CD4-positive, alpha-beta T cell (primary cell): ENCODE measurements at places on chromosomes 2 and 18. TPM values are rescaled to one million over a fixed set of nuclear protein-coding genes. Genes with fewer than 3 reads are reported as not detected.
A peak's percentile ranks its signal among the peaks of the same experiment; 100 is the strongest.

- H3K4me1 ChIP-seq: no peaks in the 10 kb centered on the region
- no peak for DNase-seq
- no peak overlapping the region for H3K27ac ChIP-seq
- no peak overlapping the region for H3K4me3 ChIP-seq
Measured at GRCh38 chr2:21779786-21780185, 656.0 kb downstream of the TDRD15 start.

Gene CCDC141
- total RNA-seq: 30.6 TPM

Gene WNT6
- not detected for total RNA-seq

DNA sequence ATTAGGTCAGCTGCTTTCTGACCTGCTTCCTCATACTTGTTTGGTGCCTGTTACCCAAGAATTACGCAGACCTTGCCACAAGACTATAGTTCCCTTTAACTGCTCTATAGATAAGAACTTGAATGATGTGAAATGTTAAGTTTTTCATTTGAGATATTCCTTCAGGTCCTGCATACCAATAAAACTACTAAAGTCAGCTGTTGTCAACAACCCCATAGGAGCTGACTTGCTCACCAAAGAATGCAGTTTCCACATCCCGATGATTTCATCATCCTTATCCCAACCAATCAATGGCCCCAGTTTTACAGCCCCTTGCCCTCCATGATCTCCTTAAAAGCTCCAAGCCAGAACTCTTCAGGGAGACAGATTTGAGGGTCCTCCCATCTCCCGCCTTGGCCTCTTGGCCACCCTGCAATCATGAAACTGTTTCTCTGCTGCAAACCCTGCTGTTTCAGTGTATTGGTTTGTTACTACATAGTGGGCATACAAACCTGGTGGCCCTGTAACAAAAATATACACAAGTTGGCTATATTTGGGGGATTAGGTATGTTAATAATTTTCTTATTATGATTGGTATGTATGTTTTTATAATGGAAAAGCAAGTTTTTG is 396.3 kb upstream of the CHST9 start:
- DNase-seq: no peak
- no peaks in the 10 kb centered on the region for H3K4me1 ChIP-seq
- no peak overlapping the region for H3K27ac ChIP-seq
- no peaks in the 10 kb centered on the region for H3K27me3 ChIP-seq

GRCh38 chr2:240405684-240406313 is 29.7 kb upstream of the GPC1 start:
- H3K4me3 ChIP-seq: no peak overlapping the region
- H3K36me3 ChIP-seq: no peaks in the 10 kb centered on the region
- H3K27ac ChIP-seq: no peak overlapping the region
- DNase-seq: no peak

GRCh38 chr2:231621051-231621879 is 28.6 kb downstream of the TEX44 start:
- H3K4me1 ChIP-seq: no peaks in the 10 kb centered on the region
- H3K4me3 ChIP-seq: no peak overlapping the region
- H3K27me3 ChIP-seq: no peaks in the 10 kb centered on the region

DNA sequence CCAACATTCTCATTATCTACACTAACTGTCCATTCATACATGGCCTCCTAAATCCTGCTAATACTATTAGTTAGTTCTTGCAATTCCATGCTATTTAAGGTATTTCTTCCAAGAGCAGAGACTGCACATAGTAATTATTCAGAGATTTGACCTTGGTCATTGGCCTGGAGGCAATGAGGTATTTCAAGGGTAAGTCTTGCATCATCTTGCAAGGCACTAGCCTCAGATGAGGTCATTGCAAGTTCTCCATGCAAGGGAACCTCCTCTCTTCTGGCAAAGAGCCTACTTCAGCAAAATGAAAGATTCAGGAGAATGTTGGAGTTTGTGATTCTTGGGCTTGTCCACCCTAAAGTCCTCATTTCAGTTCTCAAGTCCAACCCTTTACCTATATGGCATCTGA is 48.5 kb upstream of the IKZF2 start:
- H3K27ac ChIP-seq: no peak overlapping the region
- H3K4me3 ChIP-seq: no peak overlapping the region
- no peaks in the 10 kb centered on the region for H3K36me3 ChIP-seq
- H3K27me3 ChIP-seq: no peaks in the 10 kb centered on the region

DNA sequence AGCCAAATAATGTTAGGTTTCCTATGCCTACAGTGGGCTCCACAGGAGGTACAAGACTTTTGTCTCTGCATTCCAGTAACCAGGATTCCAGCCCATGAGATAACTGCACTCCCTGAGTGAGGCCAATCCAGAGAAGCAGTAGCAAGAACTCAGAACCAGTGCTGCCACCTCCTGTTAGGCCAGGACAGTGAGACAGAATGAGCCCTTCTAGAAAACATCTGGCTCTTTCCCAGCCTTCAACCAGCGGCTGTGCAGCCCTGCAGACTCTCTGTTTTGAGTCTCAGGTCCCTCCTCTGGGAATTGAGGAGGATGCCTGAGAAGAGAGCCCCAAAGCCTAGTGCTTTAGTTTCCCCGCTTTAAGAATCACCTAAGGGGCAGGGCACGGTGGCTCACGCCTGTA is 44.2 kb downstream of the ARID5A start:
- no peaks in the 10 kb centered on the region for H3K36me3 ChIP-seq
- H3K27ac ChIP-seq: no peak overlapping the region
- H3K27me3 ChIP-seq: no peaks in the 10 kb centered on the region
- no peaks in the 10 kb centered on the region for H3K4me1 ChIP-seq
- H3K4me3 ChIP-seq: no peak overlapping the region

- H3K4me3 ChIP-seq: no peak overlapping the region
- H3K27ac ChIP-seq: no peak overlapping the region
- H3K27me3 ChIP-seq: no peaks in the 10 kb centered on the region
Measured at GRCh38 chr2:223890721-223891120, 53.3 kb upstream of the AP1S3 start.

- no peak for DNase-seq
- no peak overlapping the region for H3K4me3 ChIP-seq
- H3K27ac ChIP-seq: no peak overlapping the region
Measured at GRCh38 chr18:59267503-59268126, 5.6 kb downstream of the RAX start.

- no peak for DNase-seq
- H3K27me3 ChIP-seq: no peaks in the 10 kb centered on the region
- H3K4me1 ChIP-seq: no peaks in the 10 kb centered on the region
- no peaks in the 10 kb centered on the region for H3K36me3 ChIP-seq
- H3K4me3 ChIP-seq: no peak overlapping the region
- no peak overlapping the region for H3K27ac ChIP-seq
Measured at GRCh38 chr18:62919109-62919838, 203.9 kb downstream of the PHLPP1 start.

Gene PLB1
- total RNA-seq: 1.3 TPM

- no peaks in the 10 kb centered on the region for H3K27me3 ChIP-seq
- no peaks in the 10 kb centered on the region for H3K4me1 ChIP-seq
- DNase-seq: peak; percentile 20
- H3K27ac ChIP-seq: no peak overlapping the region
- H3K4me3 ChIP-seq: no peak overlapping the region
- no peaks in the 10 kb centered on the region for H3K36me3 ChIP-seq
Measured at GRCh38 chr2:207692206-207693065, 19.0 kb upstream of the CCNYL1 start.

Gene STAT4
- 77.1 TPM for total RNA-seq

- H3K4me1 ChIP-seq: no peaks in the 10 kb centered on the region
- no peak overlapping the region for H3K4me3 ChIP-seq
- H3K36me3 ChIP-seq: no peaks in the 10 kb centered on the region
- no peak for DNase-seq
Measured at GRCh38 chr2:214226061-214226460, 184.8 kb upstream of the VWC2L start.

GRCh38 chr2:168736649-168737445 is 65.6 kb upstream of the NOSTRIN start:
- H3K27me3 ChIP-seq: no peaks in the 10 kb centered on the region
- H3K4me1 ChIP-seq: peaks cover 3% of the 10 kb centered on the region
- DNase-seq: no peak
- no peak overlapping the region for H3K4me3 ChIP-seq
- no peak overlapping the region for H3K27ac ChIP-seq

DNA sequence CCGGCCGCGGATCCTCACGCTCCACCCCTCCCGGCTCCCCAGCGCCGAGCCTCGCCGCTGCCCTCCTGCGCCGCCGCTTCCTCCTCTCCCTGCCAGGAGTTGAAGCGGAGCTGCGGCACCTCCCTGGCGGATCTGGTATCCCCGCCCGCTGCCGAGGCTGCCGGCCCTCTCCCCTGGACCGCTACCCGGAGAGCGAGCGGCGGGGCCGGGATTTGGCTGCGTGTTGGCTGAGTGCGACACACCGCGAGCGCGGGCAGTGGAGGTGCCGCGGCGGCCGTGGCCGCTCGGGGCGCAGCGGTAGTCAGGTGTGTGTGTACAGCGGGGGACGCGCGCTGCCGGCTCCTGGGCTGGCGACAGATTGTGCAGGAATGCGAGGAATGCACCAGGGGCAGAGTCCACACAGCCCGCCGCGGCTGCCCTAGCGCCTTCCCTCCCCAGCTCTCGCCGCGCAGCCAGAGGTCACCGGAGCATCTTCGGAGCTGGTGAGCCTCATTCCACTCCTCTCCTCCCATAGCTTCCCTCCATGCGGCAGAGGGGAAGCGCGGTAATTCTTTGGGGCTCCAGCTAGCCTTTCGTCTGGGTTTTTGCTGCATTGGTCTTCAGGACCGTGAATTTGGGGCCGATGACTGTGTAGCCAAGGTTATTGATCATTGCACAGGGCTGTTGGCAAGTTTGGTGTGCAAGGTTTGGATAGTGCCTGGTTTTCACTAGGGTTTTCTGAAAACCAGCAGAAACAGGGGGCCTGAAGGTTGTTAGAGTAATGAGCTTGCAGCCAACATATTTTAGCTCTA is 1.3 kb downstream of the PKP4 start:
- H3K4me1 ChIP-seq: peaks cover 15% of the 10 kb centered on the region
- peak overlapping the region; percentile 76 for H3K4me3 ChIP-seq
- no peaks in the 10 kb centered on the region for H3K27me3 ChIP-seq
- no peaks in the 10 kb centered on the region for H3K36me3 ChIP-seq

- peaks cover 37% of the 10 kb centered on the region for H3K4me1 ChIP-seq
- peak; percentile 76 for DNase-seq
- H3K36me3 ChIP-seq: no peaks in the 10 kb centered on the region
- H3K4me3 ChIP-seq: no peak overlapping the region
- no peak overlapping the region for H3K27ac ChIP-seq
- peaks cover 30% of the 10 kb centered on the region for H3K27me3 ChIP-seq
Measured at GRCh38 chr18:48455555-48456478, 46.6 kb upstream of the ZBTB7C start.

DNA sequence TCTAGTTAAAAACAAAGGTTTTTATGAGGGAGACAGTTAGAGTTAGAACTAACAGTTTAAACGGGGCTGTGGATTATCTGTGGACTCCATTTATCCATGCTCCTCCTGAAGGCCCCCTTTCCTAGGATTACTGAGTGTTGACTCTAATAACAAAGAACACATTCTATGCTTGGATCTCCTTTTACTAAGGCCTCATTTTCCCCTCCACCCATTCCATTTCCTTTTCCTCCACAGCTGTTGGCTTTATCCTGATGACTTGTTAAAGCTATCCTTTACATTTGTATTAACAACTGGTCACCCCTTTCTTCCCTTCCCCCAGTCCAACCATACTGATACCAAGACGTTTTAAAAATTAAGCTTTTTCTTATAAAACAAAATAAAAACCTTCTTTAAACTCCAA is 220.6 kb downstream of the SRBD1 start:
- no peak for DNase-seq
- H3K27ac ChIP-seq: no peak overlapping the region
- no peak overlapping the region for H3K4me3 ChIP-seq
- no peaks in the 10 kb centered on the region for H3K4me1 ChIP-seq
- peaks cover 22% of the 10 kb centered on the region for H3K36me3 ChIP-seq

GRCh38 chr2:196131949-196132925 is 39.1 kb downstream of the STK17B start:
- H3K27ac ChIP-seq: peak overlapping the region; percentile 27
- DNase-seq: peak; percentile 52
- no peak overlapping the region for H3K4me3 ChIP-seq
- H3K4me1 ChIP-seq: peaks cover 8% of the 10 kb centered on the region
- H3K27me3 ChIP-seq: no peaks in the 10 kb centered on the region

DNA sequence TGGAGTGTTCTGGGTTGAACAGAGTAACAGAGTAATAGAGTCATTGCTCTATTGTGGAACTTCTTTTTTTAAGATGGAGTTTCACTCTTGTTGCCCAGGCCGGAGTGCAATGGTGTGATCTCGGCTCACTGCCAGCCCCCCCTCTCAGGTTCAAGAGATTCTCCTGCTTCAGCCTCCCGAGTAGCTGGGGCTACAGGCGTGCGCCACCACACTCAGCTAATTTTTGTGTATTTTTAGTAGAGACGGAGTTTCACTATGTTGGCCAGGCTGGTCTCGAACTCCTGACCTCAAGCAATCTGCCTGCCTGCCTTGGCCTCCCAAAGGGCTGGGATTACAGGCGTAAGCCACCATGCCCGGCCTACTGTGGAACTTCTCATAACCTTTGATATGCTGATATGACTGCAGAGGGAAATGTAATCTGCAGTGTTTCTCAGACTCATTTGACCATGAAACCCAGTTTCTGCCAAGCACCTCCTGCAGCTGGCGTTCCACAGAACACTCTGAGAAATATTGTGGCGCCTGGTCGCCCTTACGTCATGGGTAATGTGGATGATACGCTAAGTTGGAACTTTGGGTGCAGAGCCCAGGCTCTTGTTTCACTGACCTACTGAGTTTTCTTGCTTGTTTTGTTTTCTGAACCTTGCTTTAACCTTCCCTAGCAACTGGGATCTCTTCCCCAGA is 213.8 kb downstream of the BCL2 start:
- no peak overlapping the region for H3K27ac ChIP-seq
- H3K4me3 ChIP-seq: no peak overlapping the region
- no peaks in the 10 kb centered on the region for H3K36me3 ChIP-seq
- no peak for DNase-seq

GRCh38 chr2:28348149-28348567 is 44.5 kb upstream of the FOSL2 start:
- H3K36me3 ChIP-seq: no peaks in the 10 kb centered on the region
- peaks cover 35% of the 10 kb centered on the region for H3K4me1 ChIP-seq
- no peaks in the 10 kb centered on the region for H3K27me3 ChIP-seq
- H3K4me3 ChIP-seq: peak overlapping the region; percentile 16
- H3K27ac ChIP-seq: no peak overlapping the region
- peak; percentile 78 for DNase-seq

Gene SPP2
- not detected for total RNA-seq
